ENCODE measurements at places on chromosomes 3 and 15.
A peak's percentile ranks its signal among the peaks of the same experiment; 100 is the strongest.

DNA sequence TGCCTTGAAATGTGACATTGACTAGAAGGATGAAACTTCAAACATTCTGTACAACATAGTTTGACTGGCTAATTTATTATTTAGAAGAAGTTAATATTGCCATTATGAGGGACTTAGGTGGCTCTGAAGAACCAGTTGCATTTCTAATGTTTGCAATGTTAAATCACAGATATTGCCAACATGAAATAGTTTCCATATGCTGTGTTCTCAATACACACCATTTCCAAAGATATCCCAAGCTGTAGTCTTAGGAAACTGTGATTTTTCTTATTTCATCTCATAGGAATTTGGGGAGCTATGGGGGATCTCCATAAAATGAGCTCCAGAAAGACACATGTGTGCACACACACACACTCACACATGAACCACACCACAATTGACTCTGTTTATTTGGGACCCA, 36.3 kb downstream of the ALG1L2 start:
- DNase-seq, result no peak

DNA sequence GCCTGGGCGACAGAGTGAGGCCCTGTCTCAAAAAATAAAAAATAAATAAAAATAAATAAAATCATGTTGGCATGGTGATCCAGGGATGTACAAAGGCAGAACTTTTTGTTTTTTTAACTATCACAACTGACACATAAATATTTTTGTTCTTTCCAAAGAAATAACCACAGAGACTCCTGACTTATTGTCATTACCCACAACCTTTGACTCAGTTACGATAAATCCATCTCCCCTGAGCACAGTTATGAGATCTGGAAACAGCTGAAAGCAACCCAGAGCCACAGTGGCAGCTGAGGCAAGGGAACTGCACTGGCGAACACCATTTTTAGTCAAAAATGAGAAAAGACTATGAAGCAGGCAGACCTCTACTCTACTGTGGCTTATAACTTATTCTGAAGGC, 24.0 kb downstream of the OSBPL10 start:
- no peak for DNase-seq

DNA sequence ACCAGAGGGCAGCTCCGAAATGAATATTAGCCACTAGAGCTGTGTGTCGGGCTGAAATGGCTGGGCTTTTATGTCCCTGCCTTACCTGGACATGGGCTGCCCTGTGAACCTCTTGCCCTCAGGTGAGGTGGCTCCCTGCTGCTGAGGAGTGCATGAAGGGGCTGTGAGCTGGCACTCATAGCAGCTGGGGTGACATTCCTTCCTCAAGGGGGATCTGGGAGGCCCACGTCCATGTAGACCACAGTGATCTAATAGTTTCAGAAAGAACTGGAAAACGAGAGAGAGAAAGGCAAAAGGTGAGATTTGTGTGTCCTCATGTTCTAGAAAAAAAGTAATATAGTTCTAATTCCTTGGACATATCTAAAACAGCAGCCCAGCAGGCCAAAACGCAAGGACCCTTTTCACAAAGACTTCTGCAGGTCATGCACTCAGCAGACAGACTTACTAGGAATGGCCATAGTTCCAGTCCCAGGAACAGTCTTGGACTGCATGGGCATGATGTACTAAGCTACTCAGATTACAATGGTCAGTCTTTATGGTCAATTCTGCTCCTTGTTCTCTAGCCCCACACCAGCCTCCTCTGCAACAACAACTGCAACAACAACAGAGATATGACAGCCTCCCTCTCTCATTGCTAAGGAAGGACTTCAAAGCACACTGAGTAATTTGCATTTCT, 10.8 kb upstream of the SLC24A5 start:
- no peak for DNase-seq

GRCh38 chr15:38689522-38689921, 124.9 kb upstream of the RASGRP1 start:
- no peak for DNase-seq

DNA sequence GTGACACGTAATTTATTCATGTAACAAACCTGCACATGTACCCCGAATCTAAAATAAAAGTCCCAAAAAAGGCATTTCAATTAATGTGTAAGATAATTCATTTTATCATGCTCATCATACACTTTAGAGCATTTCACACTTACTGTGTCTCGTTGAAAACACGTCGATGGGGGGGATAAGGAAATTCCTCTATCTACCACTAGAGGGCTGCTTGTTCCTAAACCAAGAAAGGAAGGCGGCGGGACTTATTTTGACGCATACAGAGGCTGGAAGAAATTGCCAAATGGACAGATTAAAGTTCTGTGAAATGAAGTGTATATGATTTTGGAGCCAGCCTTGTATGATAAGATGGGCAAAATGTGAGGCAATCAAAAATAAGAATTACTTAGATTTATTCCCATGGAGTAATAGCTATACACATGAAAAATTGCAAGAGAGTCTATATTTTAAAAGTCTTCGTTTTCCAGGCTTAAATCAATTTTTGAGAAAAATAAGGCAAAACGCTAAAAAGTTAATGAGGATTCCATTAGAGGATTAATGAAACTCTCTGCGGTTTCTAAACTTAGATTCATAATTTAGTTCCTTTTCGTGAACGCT, 346.8 kb downstream of the CNTN3 start:
- no peak for DNase-seq

DNA sequence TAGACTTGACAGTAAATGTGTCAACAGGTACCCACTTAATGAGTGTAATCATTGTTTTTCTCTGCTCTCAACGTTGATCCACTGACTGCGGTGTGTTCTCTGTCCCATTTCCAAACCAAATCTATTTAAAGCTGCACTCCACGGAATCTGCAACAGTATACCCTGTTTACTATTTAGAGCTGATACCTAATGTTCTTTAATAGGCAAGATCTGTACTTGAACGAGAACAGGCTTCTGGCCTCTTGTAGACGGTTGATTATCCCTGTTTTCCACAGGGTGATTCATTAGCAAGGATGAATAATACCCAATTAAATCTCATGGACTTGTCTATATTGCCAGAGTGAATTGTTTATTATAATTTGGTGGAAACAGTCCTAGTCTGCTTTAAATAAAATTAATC, 189.9 kb downstream of the LPP start:
- DNase-seq, result no peak

- DNase-seq, result no peak
Observed at GRCh38 chr3:194339356-194339755, 11.8 kb downstream of the CPN2 start.

GRCh38 chr15:59812250-59812870, 123.2 kb upstream of the BNIP2 start:
- DNase-seq, result no peak

GRCh38 chr15:58731756-58732535, 17.6 kb downstream of the ADAM10 start:
- DNase-seq, result peak; percentile 17

DNA sequence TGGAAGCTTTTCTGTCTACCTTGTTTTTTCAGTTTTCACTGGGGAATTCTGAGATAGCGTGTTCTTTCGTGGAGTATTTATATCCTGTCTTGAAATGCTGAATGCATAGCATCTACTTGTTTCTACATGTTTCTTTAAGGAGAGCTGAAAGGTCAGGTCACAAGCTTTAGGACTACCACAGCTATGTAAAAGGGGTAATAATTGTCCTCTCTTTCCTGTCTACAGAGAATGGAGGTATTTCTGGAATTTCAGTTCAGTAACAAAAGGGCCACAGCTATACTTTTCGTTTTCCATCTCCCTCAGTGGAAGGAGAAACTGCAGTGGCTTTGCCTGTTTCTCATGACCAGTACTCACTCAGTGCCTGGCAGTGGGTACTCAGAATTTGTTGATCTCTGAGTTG, 4.7 kb downstream of the INAFM2 start:
- no peak for DNase-seq

- DNase-seq, result no peak
Observed at GRCh38 chr3:146593776-146594175, 11.4 kb downstream of the PLSCR5 start.

- no peak for DNase-seq
Observed at GRCh38 chr3:30426293-30426993, 180.0 kb upstream of the TGFBR2 start.

- no peak for DNase-seq
Observed at GRCh38 chr3:117998071-117998470, 1036.6 kb downstream of the IGSF11 start.

DNA sequence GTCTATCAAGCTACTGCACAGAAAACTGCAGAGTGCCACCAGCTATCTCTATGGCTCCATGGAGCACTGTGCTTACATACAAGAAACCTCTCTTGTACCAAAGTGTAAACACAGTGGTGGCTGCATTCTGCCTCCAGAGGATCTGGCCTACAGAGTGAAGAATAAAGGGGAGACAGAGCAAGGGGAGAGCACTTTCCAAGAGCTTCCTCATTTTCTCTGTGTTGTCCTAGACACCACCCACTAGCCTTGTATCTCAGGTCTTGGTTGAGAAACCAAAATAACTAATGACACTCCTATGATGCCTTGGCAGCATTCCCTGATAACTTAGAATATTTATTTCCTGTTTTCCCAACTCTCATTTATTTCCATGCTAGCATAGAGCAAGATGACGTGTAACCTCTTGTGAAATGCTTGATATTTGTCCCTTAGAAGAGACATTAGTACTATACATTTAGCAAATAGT, 56.9 kb upstream of the PHLDB2 start:
- no peak for DNase-seq

- peak; percentile 48 for DNase-seq
Observed at GRCh38 chr3:48504051-48504946, at the start of gene SHISA5. SHISA5 (minus strand) TSS chr3:48504174; CDS start chr3:48504094, 80 bp downstream.

GRCh38 chr3:142858043-142858442, 30.8 kb downstream of the PCOLCE2 start:
- no peak for DNase-seq
